ENCODE measurements at places on chromosomes 4 and X. TPM values are rescaled to one million over a fixed set of nuclear protein-coding genes. Genes with fewer than 3 reads are reported as not detected.

The FGA gene
- total RNA-seq, result 16.0 TPM

The FRMPD4 gene
- total RNA-seq, result 0.07 TPM

The GPR78 gene
- not detected for total RNA-seq

The C4orf17 gene
- total RNA-seq, result not detected

The NAA11 gene
- not detected for total RNA-seq

The GPC4 gene
- total RNA-seq, result 0.05 TPM
